ENCODE measurements at places on chromosomes 2 and 18. TPM values are rescaled to one million over a fixed set of nuclear protein-coding genes. Genes with fewer than 3 reads are reported as not detected.

The LCT gene
- total RNA-seq = 0.31 TPM

The SCYGR3 gene
- not detected for total RNA-seq

The GALNT3 gene
- total RNA-seq = 1.9 TPM

The KCNJ3 gene
- not detected for total RNA-seq

The MOCOS gene
- total RNA-seq = 0.16 TPM

The LIMS4 gene
- total RNA-seq = 0.82 TPM

Measured in activated naive CD8-positive, alpha-beta T cell treated with anti-CD3 and anti-CD28 coated beads for 36 hours (primary cell).